ENCODE measurements at places on chromosomes 12 and 14.

DNA sequence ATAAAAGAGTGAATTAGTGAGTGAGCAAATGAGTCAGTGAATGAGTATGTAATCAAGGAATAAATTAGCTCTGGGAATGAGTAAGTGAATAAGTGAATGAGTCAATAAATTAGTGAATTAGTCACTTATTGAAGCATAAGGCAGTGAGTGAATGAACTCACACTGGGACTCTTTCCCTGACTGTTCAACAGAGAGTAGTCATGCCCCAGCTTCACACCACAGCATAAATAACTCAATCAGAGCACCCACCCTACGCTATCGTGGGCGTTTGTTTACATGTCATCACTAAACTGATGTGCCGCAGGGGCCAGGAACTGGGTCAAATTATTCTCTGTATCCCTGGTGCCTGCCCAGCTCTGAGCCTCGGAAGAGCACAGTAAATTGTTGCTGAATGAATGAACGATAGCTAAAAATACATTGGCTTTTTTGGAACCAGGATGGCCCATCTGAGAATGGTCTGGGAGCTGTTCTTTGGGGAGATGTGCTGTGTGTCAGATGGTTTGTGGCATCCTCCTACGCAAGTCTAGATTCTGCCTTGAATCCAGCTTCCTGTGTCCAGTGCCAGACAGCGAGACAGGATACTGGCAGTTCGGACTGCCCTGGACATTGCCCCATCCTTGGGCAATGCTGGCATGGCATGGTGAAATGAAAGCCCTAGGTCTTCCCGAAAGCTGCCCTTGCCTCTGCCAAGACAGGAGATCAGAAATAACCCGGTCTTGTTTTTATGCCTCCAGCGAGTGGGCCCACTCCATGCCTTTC lies 98.0 kb upstream of the RTL1 start:
- DNase-seq = no peak

- no peak for DNase-seq
These were observed 355.1 kb downstream of the ALG10 start for GRCh38 chr12:34377243-34378035.

GRCh38 chr12:94873734-94874517 lies 129.6 kb downstream of the NDUFA12 start:
- no peak for DNase-seq

- no peak for DNase-seq
These were observed 62.7 kb downstream of the TTC6 start for GRCh38 chr14:37658156-37658555.

DNA sequence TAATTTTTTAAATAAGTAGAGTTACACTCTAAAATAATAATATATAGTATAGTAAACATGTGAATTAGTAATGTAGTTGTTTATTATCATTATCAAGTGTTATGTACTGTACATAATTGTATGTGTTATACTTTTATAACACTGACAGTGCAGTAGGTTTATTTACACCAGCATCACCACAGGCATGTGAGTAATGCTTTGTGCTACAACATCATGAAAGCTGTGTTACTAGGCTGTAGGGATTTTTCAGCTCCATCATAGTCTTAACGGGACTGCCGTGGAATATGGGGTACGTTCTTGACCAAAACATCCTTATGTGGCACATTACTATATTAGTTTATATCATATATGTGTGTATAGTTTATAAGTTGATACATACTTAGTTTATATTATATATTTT lies 8.6 kb downstream of the FNTB start:
- no peak for DNase-seq

DNA sequence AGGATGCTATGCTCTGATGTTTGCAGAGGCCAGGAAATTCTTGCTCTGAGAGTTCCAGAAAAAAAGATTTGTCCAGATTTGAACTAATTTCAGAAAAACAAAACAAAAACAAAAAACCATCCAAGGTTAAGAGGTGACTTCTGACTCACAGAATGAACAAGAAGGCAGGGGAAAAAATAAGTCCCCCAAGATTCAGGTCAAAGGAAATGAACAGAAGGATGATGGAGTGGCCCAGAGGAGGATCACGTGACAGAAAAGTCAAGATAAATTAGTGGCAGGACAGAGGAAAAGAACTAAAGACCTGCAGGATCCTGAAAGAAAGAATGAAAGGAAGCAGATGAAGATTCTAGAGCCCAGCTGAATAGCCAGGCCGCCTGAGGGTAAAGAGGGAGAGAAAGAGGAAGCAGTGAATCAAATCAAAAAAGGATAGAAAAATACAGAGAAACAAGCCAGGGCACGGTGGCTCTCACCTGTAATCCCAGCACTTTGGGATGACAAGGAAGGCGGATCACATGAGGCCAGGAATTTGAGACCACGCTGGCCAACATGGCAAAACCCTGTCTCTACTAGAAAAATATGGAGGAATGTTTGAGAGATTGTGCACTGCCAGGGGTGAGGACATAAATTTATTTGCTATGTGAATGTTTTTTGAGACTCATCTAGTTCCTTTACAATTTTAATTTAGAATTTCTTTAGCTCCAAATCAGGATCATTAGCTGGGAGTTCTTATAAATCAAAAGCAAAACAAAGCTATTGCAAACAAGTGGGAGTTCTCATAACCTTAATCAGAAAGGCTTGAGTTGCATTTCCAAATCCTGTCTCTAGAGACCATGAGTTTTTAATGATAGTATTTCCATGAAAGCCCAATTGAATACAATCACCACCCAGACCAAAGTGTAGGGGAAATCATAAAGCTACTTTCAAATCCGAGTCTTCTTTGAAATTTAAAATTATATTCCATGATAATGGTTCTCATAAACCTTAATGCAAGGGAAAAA lies 217.1 kb upstream of the PLEKHG7 start:
- no peak for DNase-seq

DNA sequence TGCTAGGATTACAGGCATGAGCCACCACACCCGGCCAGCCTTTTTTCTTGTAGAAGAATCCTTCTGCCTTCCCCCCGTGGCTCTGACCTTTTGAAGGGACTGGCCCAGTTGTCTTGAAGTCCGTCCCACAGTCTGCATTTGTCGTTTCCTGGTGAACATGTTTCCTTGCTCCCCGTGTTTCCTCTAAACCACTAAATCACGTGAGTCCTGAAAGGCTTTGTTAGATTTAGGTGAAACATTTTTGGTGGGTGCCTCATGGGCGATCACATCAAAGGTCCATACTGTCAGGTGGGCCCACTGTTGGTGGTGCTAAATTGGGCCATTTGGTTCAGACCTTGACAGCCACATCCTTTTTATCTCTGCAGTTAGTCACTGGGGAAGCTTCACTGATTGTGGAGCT lies 26.3 kb downstream of the MLXIP start:
- no peak for DNase-seq

DNA sequence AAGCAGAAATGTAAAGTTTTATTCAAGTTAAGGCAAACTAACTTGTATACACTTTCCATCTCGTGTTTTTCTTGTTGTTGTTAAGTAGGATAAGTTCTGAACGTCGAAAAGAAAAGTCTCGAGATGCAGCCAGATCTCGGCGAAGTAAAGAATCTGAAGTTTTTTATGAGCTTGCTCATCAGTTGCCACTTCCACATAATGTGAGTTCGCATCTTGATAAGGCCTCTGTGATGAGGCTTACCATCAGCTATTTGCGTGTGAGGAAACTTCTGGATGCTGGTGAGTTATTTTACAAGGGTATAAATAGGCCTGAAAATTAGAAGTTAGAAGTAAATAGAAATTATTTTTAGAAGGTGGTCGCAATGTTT lies 25.0 kb downstream of the HIF1A start:
- no peak for DNase-seq

DNA sequence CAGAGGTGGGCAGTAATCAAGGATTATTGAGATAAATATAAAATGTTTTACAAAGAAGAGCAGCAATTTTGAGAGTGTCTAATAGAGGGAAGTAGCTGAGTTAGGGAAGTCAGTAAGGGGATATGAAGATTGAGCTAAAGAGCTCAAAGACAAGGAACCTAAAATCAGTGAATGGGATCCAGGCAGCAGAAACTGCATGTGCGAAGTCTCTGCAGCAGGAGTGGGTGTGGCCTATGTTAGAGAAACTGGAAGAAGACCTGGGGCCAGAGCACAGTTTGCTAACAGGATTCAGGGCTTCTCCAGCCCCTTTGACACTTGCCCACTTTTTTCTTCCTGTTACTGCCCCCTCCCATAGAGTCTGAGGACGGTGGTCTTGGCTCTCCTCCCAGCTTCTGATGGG lies 36.3 kb upstream of the PLXNC1 start:
- DNase-seq = no peak

GRCh38 chr12:60042835-60043234 lies 447.0 kb downstream of the SLC16A7 start:
- no peak for DNase-seq

DNA sequence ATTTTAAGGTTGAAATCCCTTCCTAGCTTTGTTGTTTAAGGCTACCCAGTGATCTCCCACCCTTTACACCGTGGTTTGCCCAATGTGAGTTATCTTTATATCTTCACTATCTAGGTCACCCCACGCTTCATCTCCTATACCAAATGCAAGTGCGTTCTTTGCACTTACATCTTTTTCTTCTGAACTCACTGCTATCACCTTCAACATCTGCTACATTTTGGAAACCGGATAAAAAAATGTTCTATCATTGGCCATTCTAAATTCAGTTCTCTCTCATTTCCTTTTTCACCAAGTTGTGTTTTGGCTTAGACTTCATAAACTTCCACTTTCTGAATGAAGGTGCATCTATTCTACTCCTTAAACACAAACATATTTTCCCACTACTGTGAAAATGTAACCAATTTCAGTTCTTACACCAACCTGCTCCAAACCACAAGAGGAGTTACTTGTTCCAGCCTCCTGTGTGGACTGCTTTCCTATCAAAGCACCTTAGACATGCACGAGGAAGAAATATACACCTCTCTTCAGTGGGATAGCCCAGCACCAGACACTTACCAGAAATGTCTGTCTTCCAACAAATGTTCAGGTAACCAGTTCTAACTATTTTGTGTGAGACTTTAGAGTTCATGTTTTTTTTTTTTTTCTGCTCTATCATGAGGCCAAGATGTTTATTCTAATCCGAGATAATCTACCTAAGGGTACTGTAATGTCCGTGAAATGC lies 21.9 kb downstream of the CLEC9A start:
- no peak for DNase-seq

DNA sequence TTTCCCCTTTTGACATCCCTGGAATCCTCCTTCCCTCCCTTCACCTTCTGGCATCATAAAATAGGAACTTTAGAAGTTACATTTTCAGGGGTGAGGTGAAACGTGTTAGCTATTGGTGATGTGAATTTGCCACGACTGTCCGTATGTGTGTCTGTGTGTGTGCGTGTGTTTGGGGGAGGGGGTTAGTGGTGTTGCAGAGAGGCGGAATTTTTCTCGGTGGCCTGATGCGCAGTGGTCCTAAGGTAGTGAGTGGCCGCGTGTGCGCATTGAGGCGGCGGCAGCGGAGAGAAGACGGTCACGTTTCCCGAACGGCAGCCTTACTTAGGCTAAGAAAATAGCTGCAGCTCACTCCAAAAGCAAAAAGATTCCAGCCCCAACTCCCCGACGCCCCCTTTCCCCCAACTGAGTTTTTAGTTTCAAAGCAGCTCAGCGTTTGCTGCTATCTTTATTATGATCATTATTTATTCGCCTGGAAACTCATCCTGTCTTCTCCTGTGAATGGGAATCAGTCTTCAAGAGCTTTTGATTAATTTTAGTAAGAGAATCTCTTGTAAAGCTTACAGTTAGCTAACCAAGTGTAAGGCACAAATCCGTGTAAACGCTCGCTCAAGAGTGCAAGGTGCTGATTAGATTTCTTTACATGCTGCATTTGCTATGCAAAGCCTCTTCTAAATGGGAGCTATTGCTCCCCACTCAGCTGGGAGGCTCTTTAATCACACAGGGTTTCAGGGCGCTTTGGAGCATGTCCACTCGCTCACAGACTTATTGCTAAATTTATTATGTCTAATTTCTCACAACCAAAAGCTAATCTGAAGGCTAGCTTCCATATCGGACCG lies 4.7 kb downstream of the FLRT2 start:
- DNase-seq = no peak

GRCh38 chr14:105466531-105467248 lies 7.9 kb upstream of the CRIP2 start:
- no peak for DNase-seq

- no peak for DNase-seq
These were observed 408.9 kb downstream of the SOX5 start for GRCh38 chr12:23540572-23540971.

- DNase-seq = no peak
These were observed 19.9 kb upstream of the MSI1 start for GRCh38 chr12:120388691-120389481.

GRCh38 chr12:67504026-67504425 lies 144.5 kb upstream of the DYRK2 start:
- no peak for DNase-seq

GRCh38 chr12:25652371-25652770 lies 99.3 kb upstream of the LMNTD1 start:
- DNase-seq = no peak

DNA sequence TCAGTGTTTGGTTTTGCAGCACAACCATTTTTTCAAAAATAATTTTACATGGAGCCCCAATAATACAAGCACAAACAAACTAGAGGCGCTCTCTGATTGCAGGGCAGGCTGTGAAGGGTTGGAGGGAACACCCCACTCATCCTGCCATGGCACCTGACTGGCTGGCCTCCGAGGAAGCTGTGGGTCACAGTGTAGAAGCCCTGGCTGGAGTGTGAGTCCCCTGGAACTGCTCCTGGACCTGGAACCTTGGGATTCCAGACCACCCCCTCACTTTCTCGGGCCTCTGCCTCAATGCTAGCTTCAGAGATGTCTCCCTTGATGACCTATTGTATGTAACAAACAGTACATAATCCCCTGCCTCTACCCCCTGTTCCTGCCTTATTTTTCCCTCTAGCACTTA lies 14.8 kb upstream of the SERPINA12 start:
- no peak for DNase-seq

GRCh38 chr12:14654416-14654815 lies 42.0 kb downstream of the GUCY2C start:
- no peak for DNase-seq

GRCh38 chr12:27013611-27014084 lies 536 bp downstream of the TM7SF3 start:
- no peak for DNase-seq

- no peak for DNase-seq
These were observed 75.3 kb upstream of the SYT10 start for GRCh38 chr12:33514893-33515292.

- no peak for DNase-seq
These were observed 114.8 kb downstream of the PLXNC1 start for GRCh38 chr12:94263011-94263811.

DNA sequence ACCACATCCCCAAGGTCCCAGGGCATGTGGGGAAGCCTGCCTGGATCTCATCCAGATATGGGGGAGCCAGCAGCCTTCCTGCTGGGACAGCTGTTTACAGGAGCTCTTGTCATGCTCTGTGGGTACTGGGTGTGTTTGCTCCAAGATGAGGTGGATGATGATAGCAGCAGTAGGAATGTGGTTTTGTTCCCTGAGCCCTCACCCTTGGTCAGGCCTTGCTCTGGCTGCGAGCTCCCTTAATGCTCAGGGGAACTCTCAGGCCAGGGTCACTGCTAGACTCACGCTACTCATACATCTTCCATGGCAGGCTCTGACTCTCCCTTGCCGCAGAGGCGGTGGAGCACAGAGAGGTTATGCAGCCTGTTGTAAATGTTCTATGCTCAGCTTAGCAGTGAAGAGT lies 990.3 kb downstream of the AACS start:
- DNase-seq = no peak
